ENCODE measurements at places on chromosomes 2 and 18. TPM values are rescaled to one million over a fixed set of nuclear protein-coding genes. Genes with fewer than 3 reads are reported as not detected.
A peak's percentile ranks its signal among the peaks of the same experiment; 100 is the strongest.

The CROCC2 gene
- not detected for total RNA-seq

DNA sequence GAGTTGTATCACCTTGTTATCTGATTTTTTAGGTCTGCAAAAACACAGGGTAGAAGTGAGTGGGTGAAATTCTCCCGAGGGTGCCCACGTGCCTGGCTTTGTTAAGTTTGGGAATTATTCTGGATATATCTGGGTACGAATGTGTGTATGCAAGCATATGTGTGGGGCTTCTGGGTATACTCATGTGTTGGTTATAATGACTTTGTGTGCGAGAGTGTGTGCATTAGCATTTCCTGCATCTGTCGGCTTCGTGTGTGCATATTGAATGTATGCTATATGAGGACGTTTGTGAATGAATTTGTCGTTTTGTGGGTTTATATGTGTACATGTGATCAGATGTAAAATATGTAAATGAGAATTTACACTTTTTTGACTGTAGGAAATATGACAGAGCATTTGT is 13.8 kb upstream of the DNAJC27 start:
- DNase-seq: no peak
- H3K27ac ChIP-seq: no peak overlapping the region
- no peak overlapping the region for H3K4me3 ChIP-seq
- H3K27me3 ChIP-seq: peaks cover 8% of the 10 kb centered on the region
- H3K4me1 ChIP-seq: peaks cover 1% of the 10 kb centered on the region

DNA sequence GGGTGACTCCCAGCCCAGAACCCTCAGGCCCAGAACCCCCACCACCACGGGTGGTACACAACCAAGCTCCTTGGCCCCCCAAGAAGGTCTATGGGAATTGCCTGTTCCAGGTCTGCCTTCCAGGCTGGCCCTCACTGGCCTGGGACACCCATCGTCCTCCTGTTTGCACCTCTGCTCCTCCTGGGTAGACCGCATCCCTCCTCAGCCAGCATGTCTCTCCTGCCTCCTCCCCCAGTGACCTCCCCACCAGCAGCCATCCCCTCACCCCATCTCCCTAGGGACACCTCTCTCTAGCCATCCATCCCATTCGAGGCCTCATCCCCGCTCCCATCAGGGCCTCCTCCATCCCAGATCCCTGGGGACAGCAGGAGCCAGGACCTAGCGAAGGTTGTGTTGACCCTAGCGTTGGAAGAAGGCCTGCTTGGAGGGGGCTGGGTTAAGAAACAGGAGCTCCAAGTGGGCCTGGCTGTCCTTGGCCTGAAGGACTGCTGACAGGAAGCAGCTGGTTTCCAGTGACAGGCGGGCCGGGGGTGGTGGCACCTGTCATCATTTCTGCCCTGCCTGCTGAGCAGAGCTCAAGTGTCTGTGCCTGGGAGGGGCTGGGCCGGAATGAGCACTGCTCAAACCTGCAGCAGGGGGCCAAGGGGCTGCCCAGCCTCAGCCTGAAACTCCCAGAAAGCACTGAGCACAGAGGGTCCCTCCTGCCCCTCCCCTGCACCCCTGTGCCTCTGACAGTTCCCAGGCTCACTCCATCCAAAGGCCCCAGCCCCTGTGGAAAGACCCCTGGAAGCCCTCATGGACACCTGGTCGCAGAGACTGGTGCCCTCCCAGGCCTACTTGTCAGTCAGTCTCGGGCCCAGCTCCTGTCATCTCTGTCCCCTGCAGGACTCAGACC is 96.0 kb upstream of the OTOS start:
- peaks cover 3% of the 10 kb centered on the region for H3K27me3 ChIP-seq
- peaks cover 12% of the 10 kb centered on the region for H3K4me1 ChIP-seq
- H3K36me3 ChIP-seq: no peaks in the 10 kb centered on the region
- no peak overlapping the region for H3K4me3 ChIP-seq

The CACNB4 gene
- total RNA-seq: 0.36 TPM

The CHRND gene
- not detected for total RNA-seq

The PLB1 gene
- total RNA-seq: 0.90 TPM

The SERPINB4 gene
- total RNA-seq: not detected

- no peaks in the 10 kb centered on the region for H3K36me3 ChIP-seq
- no peak for DNase-seq
- H3K27me3 ChIP-seq: no peaks in the 10 kb centered on the region
- no peak overlapping the region for H3K27ac ChIP-seq
- H3K4me3 ChIP-seq: no peak overlapping the region
These were observed 16.4 kb upstream of the NFU1 start for GRCh38 chr2:69453475-69454129.

DNA sequence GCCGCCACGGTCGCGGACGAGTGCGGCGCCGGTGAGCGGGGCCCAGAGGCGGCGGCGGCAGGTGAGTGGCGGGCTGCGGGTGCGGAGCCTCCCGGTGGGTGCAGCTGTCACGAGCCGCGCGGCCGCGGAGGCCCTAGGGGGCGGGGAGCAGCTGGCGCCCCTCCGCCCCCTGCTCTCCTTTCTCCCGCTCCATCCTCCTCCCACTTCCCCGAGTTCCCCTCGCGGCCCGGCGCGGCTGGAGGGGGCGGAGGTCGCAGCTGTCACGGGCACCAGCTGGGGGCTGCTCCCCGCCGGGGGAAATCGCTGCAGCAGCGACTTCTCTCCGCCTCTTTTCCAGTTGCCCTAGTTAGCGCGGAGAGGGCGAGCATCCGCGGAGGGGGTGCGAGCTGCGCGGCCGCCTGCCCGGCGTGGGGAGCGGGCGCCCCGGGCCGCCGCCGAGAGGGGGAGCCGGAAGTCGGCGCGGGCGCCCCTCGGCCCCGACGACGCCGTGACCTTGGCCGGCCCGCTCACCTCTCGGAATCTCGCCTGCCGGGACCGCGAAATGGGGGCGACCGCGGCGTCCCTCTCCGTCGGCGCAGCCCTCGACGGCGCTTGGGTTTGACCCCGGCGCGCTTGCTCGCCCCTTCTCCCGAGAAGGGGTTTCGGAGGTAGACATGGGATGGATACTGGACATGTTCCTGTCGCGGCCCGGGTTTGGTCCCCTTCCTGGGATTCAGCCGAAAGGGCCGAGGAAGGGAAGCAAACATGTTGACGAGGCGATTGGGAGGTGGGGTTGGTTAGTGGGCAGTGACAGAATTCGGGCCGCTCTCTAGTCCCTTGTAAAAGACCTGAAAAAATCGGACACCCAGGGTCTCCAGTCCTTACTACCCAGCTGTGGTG is 727 bp downstream of the NCOA1 start:
- H3K4me3 ChIP-seq: peak overlapping the region; percentile 94
- H3K27me3 ChIP-seq: no peaks in the 10 kb centered on the region
- H3K27ac ChIP-seq: peak overlapping the region; percentile 22
- no peak for DNase-seq

The CAB39 gene
- total RNA-seq: 71.7 TPM

The KCNK3 gene
- under 0.01 TPM for total RNA-seq

The SPDYA gene
- not detected for total RNA-seq

GRCh38 chr18:76528477-76529432 is 33.7 kb upstream of the ZNF516 start:
- no peaks in the 10 kb centered on the region for H3K36me3 ChIP-seq
- peak; percentile 83 for DNase-seq
- peak overlapping the region; percentile 59 for H3K27ac ChIP-seq
- peaks cover 5% of the 10 kb centered on the region for H3K4me1 ChIP-seq

DNA sequence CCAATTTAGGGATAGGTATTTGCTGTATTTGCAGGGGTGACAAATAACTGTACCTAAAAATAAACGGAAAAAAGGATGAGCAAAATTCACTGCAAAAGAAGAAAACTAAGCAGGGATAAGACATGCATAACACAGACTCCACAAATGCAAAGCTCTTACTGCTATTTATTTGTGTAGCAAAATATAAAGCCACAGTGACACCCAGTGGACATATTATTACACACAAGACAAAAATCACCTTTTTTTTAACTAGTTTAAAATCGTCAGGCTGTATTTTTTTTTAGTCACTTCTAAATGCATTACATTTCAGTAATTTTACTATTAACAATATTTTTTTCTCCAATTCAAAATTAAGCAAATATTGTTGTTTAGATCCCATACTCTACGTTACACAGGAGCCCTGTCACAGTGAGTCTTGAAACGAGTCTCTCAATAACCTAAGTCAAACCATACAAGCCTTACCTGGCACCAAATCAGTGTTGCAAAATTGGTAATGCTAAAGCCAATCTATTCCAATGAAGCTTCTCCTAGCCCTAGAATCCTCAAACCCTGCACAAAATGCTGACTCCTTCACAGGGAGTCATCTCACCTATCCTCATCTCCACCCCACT is 23.7 kb downstream of the METTL4 start:
- H3K27me3 ChIP-seq: no peaks in the 10 kb centered on the region
- DNase-seq: peak; percentile 71
- H3K4me3 ChIP-seq: no peak overlapping the region
- no peaks in the 10 kb centered on the region for H3K4me1 ChIP-seq

The SAG gene
- not detected for total RNA-seq

- no peaks in the 10 kb centered on the region for H3K4me1 ChIP-seq
- no peaks in the 10 kb centered on the region for H3K36me3 ChIP-seq
- H3K4me3 ChIP-seq: no peak overlapping the region
- no peak overlapping the region for H3K27ac ChIP-seq
- H3K27me3 ChIP-seq: no peaks in the 10 kb centered on the region
- no peak for DNase-seq
These were observed 51.7 kb downstream of the MYO5B start for GRCh38 chr18:50143294-50143693.

The DLX1 gene
- 0.36 TPM for total RNA-seq

- no peak overlapping the region for H3K4me3 ChIP-seq
- no peaks in the 10 kb centered on the region for H3K27me3 ChIP-seq
- no peaks in the 10 kb centered on the region for H3K4me1 ChIP-seq
These were observed 142.3 kb upstream of the RGPD4 start for GRCh38 chr2:107684421-107684820.

GRCh38 chr2:241961454-241961853 is 91.9 kb downstream of the RTP5 start:
- peaks cover 2% of the 10 kb centered on the region for H3K4me1 ChIP-seq
- H3K27me3 ChIP-seq: peaks cover 19% of the 10 kb centered on the region

The ST8SIA5 gene
- not detected for total RNA-seq

The LIMS4 gene
- 2.5 TPM for total RNA-seq

DNA sequence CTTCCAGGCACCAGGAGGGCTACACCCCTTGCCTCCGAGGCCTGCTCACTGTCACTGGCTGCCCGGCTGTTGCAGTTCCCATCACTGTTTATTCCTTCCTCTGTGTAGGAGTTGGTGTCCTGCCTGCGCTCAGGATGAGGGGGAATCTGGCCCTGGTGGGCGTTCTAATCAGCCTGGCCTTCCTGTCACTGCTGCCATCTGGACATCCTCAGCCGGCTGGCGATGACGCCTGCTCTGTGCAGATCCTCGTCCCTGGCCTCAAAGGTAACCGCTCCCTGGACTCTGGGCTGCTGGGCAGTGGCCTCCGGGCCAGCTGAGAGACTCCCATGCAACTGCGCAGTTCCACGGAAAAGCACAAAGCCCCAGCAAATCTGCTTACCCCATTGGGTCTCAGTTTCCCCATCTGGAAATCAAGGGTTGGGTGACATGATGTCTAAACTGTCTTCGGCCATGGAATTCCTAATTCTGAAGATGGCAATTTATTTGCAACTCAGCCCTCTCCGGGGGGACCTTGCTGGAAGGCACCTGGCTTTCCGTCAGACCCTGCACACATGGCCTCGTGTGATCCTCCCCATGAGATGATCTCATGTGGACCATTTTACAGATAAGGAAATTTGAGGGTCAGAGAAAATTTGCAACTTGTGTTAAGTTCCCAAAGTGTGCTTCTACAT is 9.4 kb downstream of the COLEC11 start:
- H3K4me1 ChIP-seq: peaks cover 1% of the 10 kb centered on the region
- no peak overlapping the region for H3K27ac ChIP-seq
- H3K27me3 ChIP-seq: peaks cover 4% of the 10 kb centered on the region
- H3K36me3 ChIP-seq: no peaks in the 10 kb centered on the region
- no peak for DNase-seq

The CNGA3 gene
- total RNA-seq: not detected

DNA sequence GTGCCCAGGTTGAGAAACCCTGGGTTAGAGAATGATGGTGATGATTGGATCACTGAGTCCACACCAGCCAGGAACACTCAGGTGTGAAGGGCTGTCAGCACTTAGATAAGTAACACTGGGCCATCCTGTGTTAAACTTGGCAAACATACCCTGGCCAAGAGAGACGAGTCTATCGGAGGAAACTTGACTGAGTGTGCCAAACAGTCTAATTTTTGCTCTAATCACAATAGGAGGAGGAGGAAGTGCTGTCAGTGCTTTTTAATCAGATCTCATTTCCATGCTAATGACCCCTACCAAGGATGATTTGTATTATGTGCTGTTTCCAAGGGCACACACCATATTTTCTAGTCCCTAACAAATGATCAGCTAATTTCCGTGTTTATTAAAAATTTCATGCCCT is 63.8 kb upstream of the SEC11C start:
- no peak overlapping the region for H3K27ac ChIP-seq
- H3K4me1 ChIP-seq: no peaks in the 10 kb centered on the region
- H3K4me3 ChIP-seq: no peak overlapping the region

GRCh38 chr2:168790226-168790902 is 12.1 kb upstream of the NOSTRIN start:
- H3K27ac ChIP-seq: no peak overlapping the region
- no peak overlapping the region for H3K4me3 ChIP-seq
- H3K27me3 ChIP-seq: no peaks in the 10 kb centered on the region
- H3K4me1 ChIP-seq: no peaks in the 10 kb centered on the region
- DNase-seq: no peak

DNA sequence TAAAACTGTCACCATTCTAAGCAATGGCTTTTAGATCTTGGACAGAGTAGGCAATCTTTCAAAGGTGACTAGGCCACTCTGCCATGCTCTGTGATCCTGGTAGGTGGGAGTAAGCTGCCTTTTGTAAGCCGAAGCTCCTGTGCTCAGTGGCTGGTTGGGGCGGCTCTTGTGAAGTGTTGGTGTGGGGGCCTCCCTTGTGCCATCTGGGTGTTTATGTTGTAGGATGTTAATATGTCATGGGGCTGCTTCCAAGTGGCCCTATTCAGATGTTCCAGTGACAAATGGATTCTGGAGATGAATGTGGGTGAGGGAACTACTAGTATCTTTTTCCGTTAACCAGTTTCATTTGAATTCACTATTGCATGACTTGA is 116.8 kb upstream of the SPRED2 start:
- no peak overlapping the region for H3K27ac ChIP-seq
- H3K27me3 ChIP-seq: no peaks in the 10 kb centered on the region
- H3K4me1 ChIP-seq: peaks cover 5% of the 10 kb centered on the region
- no peaks in the 10 kb centered on the region for H3K36me3 ChIP-seq

- H3K4me1 ChIP-seq: peaks cover 10% of the 10 kb centered on the region
- no peaks in the 10 kb centered on the region for H3K27me3 ChIP-seq
- H3K4me3 ChIP-seq: no peak overlapping the region
- H3K36me3 ChIP-seq: no peaks in the 10 kb centered on the region
- DNase-seq: peak; percentile 95
- peak overlapping the region; percentile 62 for H3K27ac ChIP-seq
These were observed 317.6 kb downstream of the TNS1 start for GRCh38 chr2:217685255-217685605.

Measured in IMR-90 (cell line).